ENCODE measurements at places on chromosomes 1 and 21. TPM values are rescaled to one million over a fixed set of nuclear protein-coding genes. Genes with fewer than 3 reads are reported as not detected.

Gene VTCN1
- not detected for polyA plus RNA-seq

Gene TLCD4
- polyA plus RNA-seq = 0.01 TPM

Gene KIRREL1
- 14.9 TPM for polyA plus RNA-seq

Gene CYP2J2
- 5.9 TPM for polyA plus RNA-seq

Gene ITLN1
- not detected for polyA plus RNA-seq

Gene SIM2
- not detected for polyA plus RNA-seq

Gene A3GALT2
- polyA plus RNA-seq = not detected

Gene HSD3B2
- not detected for polyA plus RNA-seq

Gene SPRR2E
- 4.3 TPM for polyA plus RNA-seq

Gene MRPS14
- polyA plus RNA-seq = 42.0 TPM

Gene CR1L
- not detected for polyA plus RNA-seq

Gene DCDC2B
- polyA plus RNA-seq = not detected

Gene DNALI1
- 1.5 TPM for polyA plus RNA-seq

Gene SLAMF9
- 0.72 TPM for polyA plus RNA-seq

Gene NECTIN4
- 0.19 TPM for polyA plus RNA-seq

Gene LCE3E
- 1.6 TPM for polyA plus RNA-seq

Gene AK5
- polyA plus RNA-seq = 13.2 TPM

Gene SFN
- polyA plus RNA-seq = 4,130 TPM

Gene SYPL2
- polyA plus RNA-seq = not detected

Gene AKR1A1
- polyA plus RNA-seq = 142 TPM

Gene CELA3B
- not detected for polyA plus RNA-seq

Gene CFHR4
- not detected for polyA plus RNA-seq

Gene RGS4
- polyA plus RNA-seq = 0.38 TPM

Gene UBQLN4
- polyA plus RNA-seq = 25.7 TPM

Gene CALML6
- 0.06 TPM for polyA plus RNA-seq

Gene LRRC38
- polyA plus RNA-seq = not detected

Gene F13B
- not detected for polyA plus RNA-seq

Gene VPS26C
- 25.7 TPM for polyA plus RNA-seq

Gene RPE65
- not detected for polyA plus RNA-seq

Gene XKR8
- polyA plus RNA-seq = 5.2 TPM

Gene IQGAP3
- 11.3 TPM for polyA plus RNA-seq

Gene FNDC10
- polyA plus RNA-seq = 10.7 TPM

Gene DMRTB1
- polyA plus RNA-seq = not detected

Gene C1orf94
- not detected for polyA plus RNA-seq

Gene TNN
- polyA plus RNA-seq = not detected

Gene OR14K1
- not detected for polyA plus RNA-seq

All from foreskin keratinocyte (primary cell).